ENCODE measurements at places on chromosomes 5 and 9. TPM values are rescaled to one million over a fixed set of nuclear protein-coding genes. Genes with fewer than 3 reads are reported as not detected.

NIPAL4 gene
- total RNA-seq, result not detected

DNA sequence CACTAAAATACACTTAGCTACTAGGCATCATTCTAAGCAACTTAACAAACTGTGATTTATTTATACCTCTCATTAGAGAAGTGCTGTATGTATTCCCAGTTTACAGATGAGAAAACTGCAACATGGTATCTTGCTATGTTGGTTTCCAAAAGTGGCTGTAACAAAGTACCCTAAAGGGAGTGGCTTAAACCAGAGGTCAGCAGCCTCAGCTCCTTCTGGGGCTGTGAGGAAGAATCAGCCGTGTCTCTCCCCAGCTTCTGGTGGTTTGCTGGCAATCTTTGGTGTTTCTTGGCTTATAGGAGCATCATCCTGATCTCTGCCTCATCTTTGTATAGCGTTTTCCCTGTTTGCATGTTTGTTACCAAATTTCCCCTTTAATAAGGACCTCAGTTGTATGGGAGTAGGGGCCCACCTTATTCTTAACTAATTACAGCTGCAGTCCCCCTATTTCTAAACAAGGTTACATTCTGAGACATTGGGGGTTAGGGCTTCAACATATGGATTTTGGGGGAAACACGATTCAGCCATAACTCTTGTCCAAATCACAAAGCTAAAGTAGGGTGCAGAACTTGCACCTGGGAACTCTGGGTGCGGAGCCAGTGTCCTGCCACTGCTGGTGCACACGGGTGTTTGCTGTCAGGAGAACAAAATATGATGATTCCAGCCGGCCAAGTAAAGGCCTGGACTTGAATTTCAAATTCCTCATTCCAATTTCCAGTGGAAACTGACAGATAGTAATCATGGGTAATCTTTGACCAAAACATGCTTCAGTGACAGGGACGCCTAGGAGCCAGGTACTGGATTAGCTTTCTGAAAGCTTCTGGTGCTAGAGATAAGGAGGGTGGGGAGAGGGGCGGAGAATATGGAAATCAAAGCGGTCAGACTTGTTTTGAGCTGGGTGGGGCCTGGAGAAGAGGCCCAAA lies 43.3 kb downstream of the RAI14 start:
- H3K36me3 ChIP-seq, result no peaks in the 10 kb centered on the region
- H3K27me3 ChIP-seq, result no peaks in the 10 kb centered on the region
- H3K4me1 ChIP-seq, result peaks cover 5% of the 10 kb centered on the region
- no peak overlapping the region for H3K27ac ChIP-seq
- H3K4me3 ChIP-seq, result no peak overlapping the region
- no peak for DNase-seq

DNA sequence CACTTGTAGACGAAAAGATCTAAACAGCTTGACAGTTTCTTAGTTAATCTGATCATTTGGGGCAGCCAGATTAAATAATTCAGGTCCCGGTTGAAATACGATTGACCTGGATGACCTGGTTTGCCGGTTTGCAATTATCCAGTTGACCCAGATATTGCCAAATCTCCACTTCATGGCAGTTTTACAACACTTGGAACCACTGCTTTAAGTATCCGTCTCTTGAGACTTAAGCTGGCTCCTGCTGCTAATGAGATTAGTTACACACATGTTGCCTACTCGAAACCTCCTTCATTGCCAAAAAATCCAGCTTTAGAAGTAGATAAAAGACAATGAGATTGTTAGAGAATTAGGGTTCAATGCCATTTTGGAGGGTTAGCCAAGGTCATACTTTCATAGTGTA lies 136.2 kb upstream of the HAPLN1 start:
- peaks cover 9% of the 10 kb centered on the region for H3K27me3 ChIP-seq
- no peak overlapping the region for H3K27ac ChIP-seq
- H3K36me3 ChIP-seq, result no peaks in the 10 kb centered on the region
- H3K4me3 ChIP-seq, result no peak overlapping the region
- H3K4me1 ChIP-seq, result no peaks in the 10 kb centered on the region

GRCh38 chr5:154949781-154950180 lies 8.9 kb downstream of the MRPL22 start:
- no peak for DNase-seq
- peaks cover 8% of the 10 kb centered on the region for H3K4me1 ChIP-seq
- H3K27me3 ChIP-seq, result no peaks in the 10 kb centered on the region
- no peak overlapping the region for H3K4me3 ChIP-seq
- H3K36me3 ChIP-seq, result peaks cover 9% of the 10 kb centered on the region

DNA sequence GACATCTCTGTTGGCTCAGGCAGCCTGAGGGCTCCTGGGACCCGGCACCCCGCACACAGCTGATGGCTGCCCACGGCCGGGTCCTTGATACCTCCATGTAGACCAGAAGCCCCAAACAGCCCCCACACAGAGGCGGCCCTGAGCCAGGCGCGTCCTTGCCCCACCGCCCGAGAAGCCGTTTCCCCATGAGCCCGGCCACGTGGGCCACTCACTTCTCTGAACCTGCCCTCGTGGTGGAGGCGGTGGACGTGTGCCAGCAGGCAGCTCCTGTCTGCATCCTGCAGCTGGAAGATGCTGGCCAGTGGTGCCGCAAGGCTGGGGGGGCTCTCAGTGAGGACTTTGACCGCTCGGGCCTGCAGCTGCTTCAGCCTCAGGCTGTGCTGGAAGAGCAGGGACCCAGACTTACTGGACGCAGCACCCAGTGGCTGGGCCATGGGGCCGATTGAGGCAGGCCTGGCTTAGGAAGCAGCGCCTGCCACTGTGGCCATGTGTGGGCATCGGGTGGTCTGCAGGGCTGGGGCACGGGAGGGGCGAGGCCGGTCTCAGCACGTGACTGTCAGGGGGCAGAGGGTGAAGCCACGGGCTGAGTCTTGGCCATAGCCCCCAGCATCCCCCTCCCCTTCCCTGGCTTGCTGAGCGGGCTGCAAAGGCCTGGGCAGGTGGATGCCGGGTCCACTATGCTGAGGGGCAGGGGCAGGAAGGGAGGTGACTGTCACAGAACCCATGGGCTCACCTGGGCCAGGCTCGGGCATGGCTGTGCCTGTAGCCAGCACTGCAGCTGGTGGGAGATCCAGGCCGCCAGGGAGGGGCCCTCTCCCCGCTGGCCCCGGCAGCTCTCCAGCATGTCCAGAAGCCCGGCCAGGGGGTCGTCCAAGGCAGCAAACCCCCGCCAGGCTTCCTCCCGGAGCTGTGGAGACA lies 50.0 kb downstream of the EXD3 start:
- H3K4me3 ChIP-seq, result no peak overlapping the region
- H3K36me3 ChIP-seq, result no peaks in the 10 kb centered on the region

DNA sequence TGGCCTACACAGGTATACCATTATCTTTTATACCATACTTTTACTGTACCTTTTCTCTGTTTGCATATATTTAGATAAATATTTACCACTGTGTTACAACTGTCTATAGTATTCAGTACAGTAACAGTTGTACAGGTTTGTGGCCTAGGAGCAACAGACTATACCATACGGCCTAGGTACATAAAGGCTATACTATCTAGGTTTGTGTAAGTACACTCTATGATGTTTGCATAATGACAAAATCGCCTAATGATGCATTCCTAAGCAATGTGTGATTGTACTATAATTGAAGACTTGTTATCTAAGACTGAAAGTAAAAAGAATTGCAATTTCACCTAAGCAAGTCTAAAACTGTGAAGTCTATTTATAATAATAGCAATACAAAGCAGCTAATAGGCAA lies 3.9 kb downstream of the C9orf72 start:
- no peaks in the 10 kb centered on the region for H3K27me3 ChIP-seq
- DNase-seq, result no peak
- H3K36me3 ChIP-seq, result peaks cover 14% of the 10 kb centered on the region

All from activated naive CD8-positive, alpha-beta T cell treated with anti-CD3 and anti-CD28 coated beads, Interleukin-2, amount 10 ng/mL, durations not matched to agents 7 days and 5 days (primary cell).